ENCODE measurements at places on chromosomes 12 and 14.

DNA sequence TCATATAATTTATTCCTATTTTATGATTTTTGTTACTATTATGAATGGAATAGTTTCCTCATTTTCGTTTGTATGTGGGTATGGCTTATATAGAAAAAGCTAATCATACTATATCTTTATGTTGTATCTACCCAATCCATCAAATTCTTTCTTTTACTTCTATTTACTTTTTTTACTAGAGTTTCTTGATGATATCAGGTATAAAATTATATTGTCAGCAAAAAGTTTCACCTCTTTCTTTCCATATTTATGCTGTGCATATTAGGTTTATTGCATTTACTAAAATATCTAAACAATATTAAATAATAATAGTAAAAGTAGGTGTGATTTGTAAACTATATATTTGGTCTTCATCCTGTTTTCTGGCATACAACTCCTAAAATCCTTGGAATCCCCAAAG lies 146.7 kb upstream of the PLXNC1 start:
- DNase-seq = no peak

GRCh38 chr14:58701156-58701555 lies 63.4 kb downstream of the DACT1 start:
- no peak for DNase-seq

GRCh38 chr14:23068789-23069412 lies 11.6 kb upstream of the CDH24 start:
- peak; percentile 31 for DNase-seq

DNA sequence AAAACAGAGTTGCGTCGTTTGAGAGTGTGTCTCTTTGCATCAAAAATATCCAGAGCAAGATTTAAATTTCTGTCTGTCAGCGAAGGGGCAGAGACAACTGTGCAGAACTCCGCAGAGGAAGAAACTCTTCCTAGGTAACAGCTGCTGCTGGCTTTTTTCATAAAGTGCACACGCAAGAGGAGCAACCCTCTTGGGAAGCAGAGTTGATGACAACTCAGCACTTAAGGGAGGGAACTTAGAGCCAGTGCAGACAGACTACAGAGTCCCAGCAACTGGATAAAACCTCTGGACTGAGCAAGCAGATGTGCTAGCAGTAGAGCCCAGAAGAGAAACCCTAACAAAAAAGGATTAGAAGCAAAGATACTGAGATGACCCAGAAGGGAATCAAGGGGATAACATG lies 337.1 kb downstream of the PCNX1 start:
- no peak for DNase-seq

GRCh38 chr12:108193917-108194316 lies 64.8 kb downstream of the WSCD2 start:
- no peak for DNase-seq

Measured in stimulated activated CD8-positive, alpha-beta memory T cell treated with anti-CD3 and anti-CD28 coated beads, Interleukin-15, amount 100 ng/mL, for 4 hours (primary cell).